ENCODE measurements at places on chromosomes 5 and 9.

- no peak for DNase-seq
Observed at GRCh38 chr5:651296-652022, 39.3 kb downstream of the CEP72 start.

DNA sequence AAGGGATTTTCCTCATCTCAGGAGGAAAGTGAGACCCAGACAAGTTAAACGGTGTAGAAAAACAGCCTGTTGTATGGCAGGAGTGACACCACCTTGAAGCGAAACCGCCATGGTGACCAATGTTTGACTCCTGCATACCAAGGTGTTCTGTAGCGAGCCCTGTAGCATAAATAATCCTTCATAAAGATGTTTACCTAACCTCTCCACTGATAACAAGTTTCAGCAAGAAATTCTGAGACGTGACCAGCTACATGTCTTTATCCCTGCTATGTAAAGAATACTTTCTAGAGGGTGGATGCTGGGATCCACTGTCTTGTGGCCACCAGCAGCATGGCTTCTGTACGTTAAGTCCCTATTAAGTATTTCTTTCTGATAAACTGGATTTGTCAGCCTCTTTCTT, 148.1 kb downstream of the MPDZ start:
- DNase-seq: no peak

GRCh38 chr9:128203707-128204551, 750 bp downstream of the DNM1 start:
- no peak for DNase-seq

DNA sequence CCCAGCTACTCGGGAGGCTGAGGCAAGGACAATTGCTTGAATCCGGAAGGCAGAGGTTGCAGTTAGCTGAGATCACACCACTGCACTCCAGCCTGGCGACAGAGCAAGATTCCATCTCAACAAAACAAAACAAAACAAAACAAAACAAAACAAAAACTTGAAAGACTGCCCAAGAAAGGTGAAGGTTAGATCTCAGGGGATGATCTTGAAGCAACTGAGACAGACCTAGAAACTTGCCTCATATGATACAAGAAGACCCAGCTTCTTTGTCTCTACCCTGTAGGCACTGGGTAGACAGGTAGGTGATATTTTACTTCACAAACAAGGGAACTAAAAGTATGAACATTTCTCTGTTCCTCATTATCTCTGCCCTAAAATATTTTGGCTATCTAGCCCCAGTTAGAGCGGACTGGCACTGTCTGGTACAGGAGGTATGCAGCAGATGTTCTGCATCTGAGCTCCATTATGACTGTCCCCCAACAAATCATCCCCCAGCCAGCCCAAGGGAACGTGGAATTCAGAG, 26.3 kb upstream of the SHOC1 start:
- DNase-seq: no peak

DNA sequence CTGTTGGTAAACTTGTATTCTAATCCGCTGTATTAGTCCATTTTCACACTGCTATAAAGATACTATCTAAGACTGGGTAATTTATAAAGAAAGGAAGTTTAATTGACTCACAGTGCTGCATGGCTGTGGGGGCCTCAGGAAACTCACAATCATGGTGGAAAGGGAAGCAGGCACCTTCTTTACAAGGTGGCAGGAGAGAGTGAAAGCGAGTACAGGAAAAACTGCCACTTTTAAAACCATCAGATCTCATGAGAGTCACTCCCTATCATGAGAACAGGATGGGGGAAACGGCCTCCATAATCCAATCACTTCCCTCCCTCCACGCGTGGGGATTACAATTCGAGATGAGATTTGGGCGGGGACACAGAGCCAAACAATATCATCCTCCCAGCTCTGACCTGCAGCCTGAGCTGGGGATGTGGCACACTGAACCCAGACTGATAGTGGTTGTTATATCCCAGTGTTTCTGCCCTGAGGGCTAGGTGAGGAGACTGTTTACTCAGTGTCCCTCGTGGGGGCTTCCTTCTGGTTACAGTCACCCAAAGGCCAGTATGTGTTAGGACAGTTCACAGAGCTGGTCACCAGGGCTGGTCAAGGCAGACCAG, 488.3 kb downstream of the KDM4C start:
- DNase-seq: no peak

- DNase-seq: no peak
Observed at GRCh38 chr5:50299896-50300295, 141.2 kb downstream of the EMB start.
